ENCODE measurements at places on chromosomes 7 and 10. TPM values are rescaled to one million over a fixed set of nuclear protein-coding genes. Genes with fewer than 3 reads are reported as not detected.

ZNF138 gene
- total RNA-seq, result 7.2 TPM

ANKIB1 gene
- total RNA-seq, result 47.9 TPM

MYL10 gene
- total RNA-seq, result not detected

CTAGE15 gene
- not detected for total RNA-seq

PSTK gene
- 3.3 TPM for total RNA-seq
